Right cardiac atrium (tissue), 5 donors: ENCODE measurements at places on chromosomes 16 and 17. TPM values are rescaled to one million over a fixed set of nuclear protein-coding genes. Genes with fewer than 3 reads are reported as not detected.

DNA sequence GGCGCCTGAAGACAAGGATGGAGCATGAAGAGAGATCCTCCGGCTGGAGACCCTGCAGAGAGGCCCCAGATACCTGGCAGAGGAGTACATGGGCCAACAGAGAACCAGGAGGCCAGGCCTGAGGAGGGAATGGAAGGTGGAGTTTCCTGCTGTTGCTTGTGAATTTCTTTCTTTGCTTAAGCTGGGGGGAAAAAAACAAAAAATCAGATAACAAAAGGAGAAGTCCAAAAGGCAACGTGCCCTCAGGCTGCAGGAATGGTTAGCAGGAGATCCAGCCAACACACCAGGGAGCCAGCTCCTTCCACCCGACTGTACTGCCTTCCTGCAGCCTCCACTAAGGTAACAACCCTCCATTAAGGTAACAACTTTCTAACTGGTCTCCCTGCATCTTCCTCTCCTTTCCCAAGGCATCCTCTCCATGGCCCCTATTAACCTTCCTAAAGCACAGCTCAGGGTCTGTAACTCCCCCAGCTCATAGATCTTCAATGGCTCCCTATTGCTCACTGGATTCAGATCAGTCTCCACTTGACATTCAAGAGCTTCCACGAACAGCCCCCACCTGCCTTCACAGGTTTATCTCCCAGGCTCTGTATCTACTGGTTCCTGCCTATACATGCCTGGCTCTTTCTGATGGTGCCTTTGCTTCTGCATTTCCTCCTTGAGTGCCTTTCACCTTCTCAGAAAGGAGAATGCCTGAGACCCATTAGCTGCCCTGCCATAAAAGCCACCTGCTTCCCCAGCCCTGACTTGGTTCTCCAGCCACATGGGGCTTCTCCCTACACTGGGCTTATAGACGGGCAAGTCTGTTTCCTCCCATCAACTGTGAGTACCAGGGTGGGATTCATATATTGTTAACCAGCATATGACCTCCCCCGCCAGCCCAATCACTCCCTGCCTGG lies 725 bp upstream of the ARL5C start:
- DNase-seq: no peak

DNA sequence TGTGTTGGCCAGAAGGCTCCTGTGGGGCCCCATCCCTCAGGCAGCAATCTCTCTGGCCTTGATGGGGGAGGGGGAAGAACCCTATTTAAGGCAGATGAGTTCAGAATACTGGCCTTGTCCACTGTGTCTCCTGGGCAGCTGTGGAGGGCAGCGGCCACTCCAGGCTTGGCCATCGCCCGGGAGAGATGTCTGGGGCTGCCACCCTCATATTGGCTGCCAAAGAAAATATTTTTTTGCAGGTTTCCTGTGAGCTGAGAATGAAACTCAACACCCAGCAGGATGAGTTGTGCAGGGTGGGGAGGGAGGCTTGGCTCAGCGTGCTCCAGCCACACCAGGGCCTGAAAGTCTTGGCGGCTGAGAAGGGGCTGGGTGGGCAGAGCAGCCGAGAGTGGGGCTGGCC lies 14.4 kb upstream of the TIMP2 start:
- no peak for DNase-seq

Gene NAA38
- 103 TPM for total RNA-seq

GRCh38 chr17:50871364-50871763 lies 5.2 kb upstream of the TOB1 start:
- no peak for DNase-seq
